SW 1271 (cell line): ENCODE measurements at places on chromosomes 2 and 18.

- DNase-seq: no peak
Observed at GRCh38 chr18:40096675-40097074, 1858.4 kb upstream of the PIK3C3 start.

DNA sequence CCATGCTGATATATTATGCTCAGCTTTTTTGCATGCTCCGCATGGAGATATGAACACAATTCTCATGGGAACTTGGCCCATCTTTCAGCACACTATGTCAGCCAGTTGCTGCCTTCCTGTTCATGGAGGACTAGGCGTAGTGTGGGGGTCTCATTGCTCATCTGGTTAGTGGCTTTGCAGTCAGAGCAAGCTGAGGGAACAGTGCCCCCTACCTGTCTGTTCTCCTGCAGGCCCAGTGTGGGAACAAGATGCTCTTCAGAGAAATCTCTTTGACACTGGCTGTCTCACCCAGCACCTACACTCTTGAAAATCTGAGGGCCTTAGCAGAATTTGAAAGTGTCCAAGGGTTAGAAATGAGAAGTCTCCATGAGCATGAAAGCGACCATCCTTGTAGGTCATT, 47.1 kb downstream of the SPTBN1 start:
- no peak for DNase-seq

GRCh38 chr2:181959508-181959907, 26.1 kb upstream of the PPP1R1C start:
- no peak for DNase-seq

GRCh38 chr2:28348149-28348567, 44.5 kb upstream of the FOSL2 start:
- no peak for DNase-seq

DNA sequence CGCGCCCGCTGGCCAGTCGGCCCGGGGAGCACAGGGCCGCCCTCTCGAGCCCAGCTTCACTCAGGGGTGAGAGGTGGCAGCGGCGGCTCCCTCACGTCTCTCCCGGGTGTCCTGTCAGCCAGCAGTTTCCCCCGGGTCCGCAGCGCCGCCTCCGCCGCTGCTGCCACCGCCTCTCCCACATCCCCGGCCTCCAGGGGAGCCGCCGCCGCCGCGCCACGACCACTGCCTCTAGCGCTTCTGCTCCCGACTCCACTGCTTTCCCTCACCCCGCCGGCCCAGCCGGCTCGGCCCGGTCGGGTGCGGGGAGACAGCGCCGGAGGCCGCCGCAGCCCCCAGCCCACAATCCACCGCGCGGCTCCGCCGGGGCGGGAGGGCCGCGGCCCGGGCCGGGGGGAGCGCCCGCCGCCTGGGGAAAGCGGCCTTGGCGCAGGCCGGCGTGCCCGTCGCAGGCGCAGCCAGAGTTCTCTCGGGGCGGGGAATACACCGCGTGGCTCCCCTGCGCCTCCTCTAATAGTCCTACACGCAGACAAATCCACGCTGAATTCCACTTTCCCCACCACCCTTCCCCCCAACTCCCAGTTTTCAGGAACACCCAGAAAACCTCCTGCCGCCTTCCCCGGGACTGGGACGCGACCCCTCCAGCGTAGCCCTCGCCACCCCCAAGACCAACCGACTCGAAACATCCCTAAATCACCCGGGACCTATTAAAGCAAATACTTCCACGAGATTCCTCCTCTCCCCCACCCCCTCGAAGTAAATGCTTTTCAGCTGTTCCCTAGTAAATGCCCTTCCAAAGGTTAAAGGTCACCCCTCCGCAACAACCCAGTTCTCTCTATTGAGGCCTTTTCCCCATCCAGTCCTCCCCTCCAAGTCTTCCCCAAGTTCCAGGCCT, at the start of gene VPS54:
Gene VPS54 (minus strand): TSS at position 346 of the 892 bp plus-strand sequence. CDS start 35,429 bp downstream, outside the sequence.
- peak; percentile 28 for DNase-seq

DNA sequence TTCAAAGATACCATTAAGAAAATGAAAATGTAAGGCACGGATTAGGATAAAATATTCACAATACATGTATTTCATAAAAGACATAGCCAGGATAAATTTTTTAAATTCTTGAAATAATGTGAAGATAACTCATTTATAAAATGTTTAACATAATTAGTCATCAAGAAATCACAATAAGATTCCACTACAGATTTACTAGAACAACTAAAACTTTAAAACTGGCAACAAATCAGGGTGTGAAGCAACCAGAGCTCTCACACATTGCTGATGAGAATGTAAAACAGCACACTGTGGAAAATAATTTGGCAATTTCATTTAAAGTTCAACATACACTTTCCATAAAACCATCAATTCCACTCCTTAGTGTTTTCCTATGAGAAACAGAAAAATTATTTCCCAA, 89.6 kb upstream of the UBE2E3 start:
- no peak for DNase-seq

GRCh38 chr2:224165901-224166319, 126.8 kb upstream of the SERPINE2 start:
- no peak for DNase-seq

DNA sequence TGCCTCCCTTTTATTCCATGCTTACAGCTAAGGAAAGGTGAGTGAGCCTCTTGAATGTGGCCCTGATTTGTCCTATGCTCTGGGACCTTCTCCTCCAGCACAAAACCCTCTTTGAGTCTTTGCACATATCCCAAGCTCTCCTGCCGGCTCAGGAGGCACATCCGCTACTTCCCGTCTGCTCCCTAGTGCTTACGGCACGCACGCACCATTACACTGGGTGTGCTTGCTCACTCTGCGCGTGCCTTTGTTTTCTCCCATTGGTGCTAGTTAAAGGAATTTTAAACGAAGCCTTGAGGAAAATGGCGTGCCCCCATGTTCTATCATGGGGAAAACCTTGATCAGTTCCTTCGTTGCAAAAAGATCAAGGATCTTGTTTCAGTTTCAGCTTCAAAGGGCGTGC, 7.9 kb upstream of the DGKD start:
- no peak for DNase-seq

GRCh38 chr2:1809726-1810125, 65.4 kb upstream of the PXDN start:
- DNase-seq: no peak

- DNase-seq: no peak
Observed at GRCh38 chr2:153214337-153214736, 264.2 kb downstream of the RPRM start.

GRCh38 chr2:220531216-220531615, 903.8 kb downstream of the SLC4A3 start:
- no peak for DNase-seq

DNA sequence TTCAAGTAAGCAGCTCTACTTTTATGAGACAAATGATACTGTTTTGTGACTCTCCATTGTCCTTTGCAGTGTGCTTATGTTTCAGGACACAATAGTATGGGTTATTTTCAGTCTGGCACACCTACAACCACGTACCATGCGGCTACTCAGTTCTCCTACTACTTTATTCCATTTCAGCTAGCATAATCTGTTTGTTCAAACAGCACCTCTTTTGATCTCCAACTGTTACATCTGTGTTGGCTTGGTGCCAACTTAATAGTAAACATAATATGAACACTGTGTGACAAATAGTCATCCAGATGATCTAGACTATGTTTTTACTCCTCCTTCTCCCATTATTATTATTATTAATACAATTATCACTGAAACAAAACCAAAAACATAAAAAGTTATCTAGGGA, 40.5 kb downstream of the MYO3B start:
- DNase-seq: no peak

DNA sequence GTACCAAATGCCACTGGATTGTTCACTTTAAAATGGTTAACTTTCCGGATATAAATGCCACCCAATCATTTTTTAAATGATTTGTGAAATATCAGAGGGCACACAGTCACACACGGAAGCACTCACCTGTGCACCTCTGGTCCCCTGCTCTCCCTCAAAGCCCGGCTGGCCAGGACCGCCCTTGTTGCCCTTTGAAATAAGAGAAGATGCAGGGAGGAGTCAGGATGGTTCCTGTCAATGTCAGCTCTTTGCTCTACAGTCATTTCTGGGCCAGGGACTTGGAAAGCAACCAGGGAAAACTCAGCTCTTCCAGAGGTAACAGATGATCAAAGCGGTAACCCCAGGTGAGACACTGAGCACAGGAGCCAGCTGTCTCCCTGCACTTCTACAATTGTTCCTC, 60.7 kb downstream of the COL6A3 start:
- no peak for DNase-seq

GRCh38 chr18:62182220-62182619, 4.6 kb downstream of the PIGN start:
- no peak for DNase-seq

DNA sequence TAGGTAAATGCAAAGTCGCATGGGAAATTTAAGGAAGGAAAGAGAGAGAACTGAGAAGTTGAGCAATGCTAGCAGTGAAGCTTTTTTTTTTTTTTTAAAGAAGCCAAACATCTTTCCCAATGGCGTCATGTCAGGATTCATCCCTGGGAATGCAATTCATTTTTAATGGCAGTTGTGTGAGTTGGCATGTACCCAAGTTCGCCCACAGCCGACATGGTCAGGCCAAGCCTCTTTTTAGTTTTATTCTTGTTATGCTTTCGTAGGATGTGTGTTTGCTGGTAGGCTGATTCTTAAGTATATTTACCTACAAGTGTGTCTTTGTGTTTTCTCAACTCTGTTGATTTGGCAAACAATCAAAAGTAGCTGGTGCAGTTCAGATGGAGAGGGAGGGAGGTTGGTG, 127.6 kb upstream of the ITGA6 start:
- no peak for DNase-seq
